ENCODE measurements at places on chromosomes 16 and 17. TPM values are rescaled to one million over a fixed set of nuclear protein-coding genes. Genes with fewer than 3 reads are reported as not detected.

Gene NME2
- 433 TPM for total RNA-seq

Gene VPS4A
- total RNA-seq, result 36.3 TPM

Gene RNF112
- 3.4 TPM for total RNA-seq

Gene CD7
- 10.0 TPM for total RNA-seq

Gene PRSS22
- 29.0 TPM for total RNA-seq

Gene KRTAP1-5
- total RNA-seq, result not detected

Gene KCTD19
- not detected for total RNA-seq

Gene LRRC75A
- total RNA-seq, result 85.7 TPM

Gene SLC52A1
- total RNA-seq, result 5.3 TPM

Gene CES1
- total RNA-seq, result 9.8 TPM

Gene PLLP
- 8.6 TPM for total RNA-seq

Gene DPEP1
- total RNA-seq, result 2.0 TPM

Gene CD300E
- 0.53 TPM for total RNA-seq

Gene DOC2B
- total RNA-seq, result 3.2 TPM

Gene GGT6
- total RNA-seq, result 219 TPM

Gene HBA2
- total RNA-seq, result 2.9 TPM

Gene SALL1
- 1.7 TPM for total RNA-seq

Gene NPIPA3
- not detected for total RNA-seq

Gene RABEP2
- 35.7 TPM for total RNA-seq

Gene ITGAD
- not detected for total RNA-seq

Gene TAC4
- total RNA-seq, result not detected

Gene KLHL10
- not detected for total RNA-seq

Gene XYLT1
- 34.1 TPM for total RNA-seq

Gene TBC1D3L
- total RNA-seq, result 13.0 TPM

Gene DOC2A
- total RNA-seq, result 16.8 TPM

Gene CALB2
- 1.2 TPM for total RNA-seq

Gene KIF19
- total RNA-seq, result 7.4 TPM

Gene CCL7
- not detected for total RNA-seq

Gene CLEC3A
- total RNA-seq, result not detected

Gene NSF
- total RNA-seq, result 95.4 TPM

Gene CACNA1G
- total RNA-seq, result 0.32 TPM

Gene TEKT5
- 0.46 TPM for total RNA-seq

Measured in mucosa of descending colon (tissue), 3 donors.